NCI-H345 (cell line): ENCODE measurements at places on chromosomes 3 and 15.

DNA sequence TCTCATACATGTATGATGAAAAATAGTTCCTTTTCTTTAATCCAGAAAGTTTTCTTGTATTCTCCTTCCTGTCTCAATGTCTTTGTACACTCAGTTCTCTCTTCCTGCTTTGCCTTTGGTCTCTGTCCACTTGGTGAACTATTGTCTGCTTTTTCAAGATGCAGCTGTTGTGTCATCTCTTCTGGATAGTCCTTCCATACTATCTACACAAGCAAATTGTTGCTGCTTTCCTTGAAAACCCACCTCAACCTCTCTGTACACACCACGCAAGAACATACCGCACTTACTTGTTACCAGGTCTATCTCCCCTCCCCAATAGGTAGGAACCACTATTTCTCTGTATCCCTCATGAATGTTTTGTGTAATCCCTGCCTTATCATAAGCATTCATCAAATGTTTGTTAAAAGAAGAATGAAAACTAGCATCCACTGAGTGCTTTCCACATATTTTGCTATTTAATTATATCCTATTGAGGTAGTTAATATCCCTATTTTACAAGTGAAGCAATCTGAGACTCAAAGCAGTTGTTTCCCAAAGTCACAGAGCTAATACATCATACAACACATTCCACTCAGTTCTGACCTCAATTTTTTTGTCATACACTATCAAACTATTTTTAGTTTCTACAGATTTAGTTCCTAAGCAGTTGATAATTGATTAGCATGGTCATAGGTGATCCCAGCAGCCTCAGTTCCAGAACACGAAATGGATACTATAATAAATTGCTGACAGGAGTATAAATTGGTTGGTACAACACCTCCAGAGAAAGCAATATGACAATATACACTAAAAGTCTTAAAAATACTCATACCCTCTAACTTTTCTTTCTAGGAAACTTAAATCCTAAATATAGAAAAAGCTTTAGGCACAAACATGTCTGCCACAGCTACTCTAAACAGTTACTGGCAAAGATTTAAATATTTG is 19.6 kb downstream of the HACL1 start:
- no peak for DNase-seq

DNA sequence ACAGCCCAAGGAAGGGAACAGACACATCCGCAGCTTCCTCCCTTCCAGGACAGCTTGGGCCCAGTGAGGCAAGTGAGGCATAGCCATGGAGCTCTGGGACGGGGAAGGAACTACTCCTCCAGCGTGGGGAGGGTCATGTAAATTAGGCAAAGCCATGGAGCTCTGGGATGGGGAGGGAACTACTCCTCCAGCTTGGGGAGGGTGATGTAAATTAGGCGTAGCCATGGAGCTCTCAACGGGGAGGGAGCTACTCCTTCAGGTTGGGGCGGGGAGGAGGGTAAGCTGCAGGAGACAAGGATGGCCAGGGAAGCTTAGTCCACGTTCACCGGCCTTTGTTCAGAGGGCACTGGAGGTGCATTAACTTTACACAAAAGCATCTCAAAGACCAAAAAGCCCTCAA is 21.1 kb upstream of the BDH1 start:
- no peak for DNase-seq

- DNase-seq: no peak
These were observed 82.6 kb downstream of the ARHGAP31 start for GRCh38 chr3:119376758-119377157.

DNA sequence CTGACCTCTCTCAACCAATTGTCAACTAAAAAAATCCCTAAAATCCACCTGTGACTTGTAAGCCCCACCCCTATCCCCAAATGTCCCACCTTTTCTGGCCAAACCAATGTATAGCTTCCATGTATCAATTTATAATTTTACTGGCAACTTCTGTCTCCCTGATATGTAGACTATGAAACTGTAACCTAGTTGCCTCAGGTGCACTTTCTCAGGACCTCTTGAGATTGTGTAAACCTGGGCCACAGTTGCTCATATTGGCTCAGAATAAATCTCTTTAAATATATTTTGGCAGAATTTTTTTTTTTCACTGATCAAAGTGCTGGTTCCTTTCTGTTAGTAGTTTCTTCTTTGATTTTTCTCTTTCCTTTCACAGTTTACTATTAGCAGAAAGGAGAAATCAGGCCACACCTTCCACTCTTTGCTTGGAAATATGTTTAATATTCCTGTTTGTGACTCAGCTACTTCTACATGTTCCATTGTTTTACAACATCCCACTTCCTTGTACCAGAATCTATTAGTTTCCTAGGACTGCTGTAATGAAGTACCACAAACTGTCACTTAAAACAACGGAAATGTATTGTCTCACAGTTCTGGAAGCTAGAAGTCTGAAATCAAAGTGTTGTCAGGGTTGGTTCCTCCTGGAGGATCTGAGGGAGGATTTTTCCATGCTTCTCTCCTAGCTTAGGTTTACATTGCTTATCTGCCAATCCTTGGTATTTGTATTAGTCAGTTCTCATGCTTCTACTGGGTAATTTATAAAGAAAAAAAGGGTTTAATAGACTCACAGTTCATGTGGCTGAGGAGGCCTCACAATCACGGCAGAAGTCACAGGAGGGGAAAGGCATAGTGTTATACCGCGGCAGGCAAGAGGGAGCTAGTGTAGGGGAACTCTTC is 801.2 kb upstream of the ARPP21 start:
- no peak for DNase-seq

DNA sequence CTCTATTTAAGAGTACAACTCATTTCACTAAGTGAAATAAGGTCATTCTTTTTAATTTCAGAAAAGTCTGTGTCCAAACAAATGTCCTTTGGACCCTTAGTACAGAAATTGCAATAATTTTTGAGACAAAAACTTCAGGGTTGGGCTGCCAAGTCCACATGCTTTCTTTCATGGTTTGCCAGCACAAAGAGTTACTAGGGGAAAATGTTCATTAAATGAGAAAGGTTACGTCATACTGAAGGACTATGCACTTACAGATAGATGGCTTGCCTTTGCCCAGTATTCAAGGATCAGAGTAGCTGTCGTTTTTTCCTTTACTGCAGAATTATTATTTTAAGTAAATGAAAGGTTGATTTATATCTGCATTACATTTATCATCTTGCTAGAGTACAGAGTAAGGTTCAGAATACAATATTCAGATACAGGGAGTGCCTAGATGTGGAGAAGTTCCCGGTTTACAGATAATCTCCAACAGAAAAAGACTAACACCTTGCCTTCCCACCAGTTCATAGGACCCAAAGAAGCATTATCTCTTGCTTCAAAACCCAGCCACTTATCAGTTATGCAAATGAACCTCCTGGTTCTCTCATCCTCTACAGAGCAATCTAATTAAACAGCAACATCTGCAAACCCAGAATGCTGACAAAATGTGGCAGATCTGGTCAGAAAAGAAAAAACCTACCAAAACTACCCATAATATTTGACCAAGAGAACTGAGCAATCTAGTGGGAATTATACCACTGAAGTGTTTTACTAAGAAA is 179.3 kb downstream of the FRMD5 start:
- no peak for DNase-seq

DNA sequence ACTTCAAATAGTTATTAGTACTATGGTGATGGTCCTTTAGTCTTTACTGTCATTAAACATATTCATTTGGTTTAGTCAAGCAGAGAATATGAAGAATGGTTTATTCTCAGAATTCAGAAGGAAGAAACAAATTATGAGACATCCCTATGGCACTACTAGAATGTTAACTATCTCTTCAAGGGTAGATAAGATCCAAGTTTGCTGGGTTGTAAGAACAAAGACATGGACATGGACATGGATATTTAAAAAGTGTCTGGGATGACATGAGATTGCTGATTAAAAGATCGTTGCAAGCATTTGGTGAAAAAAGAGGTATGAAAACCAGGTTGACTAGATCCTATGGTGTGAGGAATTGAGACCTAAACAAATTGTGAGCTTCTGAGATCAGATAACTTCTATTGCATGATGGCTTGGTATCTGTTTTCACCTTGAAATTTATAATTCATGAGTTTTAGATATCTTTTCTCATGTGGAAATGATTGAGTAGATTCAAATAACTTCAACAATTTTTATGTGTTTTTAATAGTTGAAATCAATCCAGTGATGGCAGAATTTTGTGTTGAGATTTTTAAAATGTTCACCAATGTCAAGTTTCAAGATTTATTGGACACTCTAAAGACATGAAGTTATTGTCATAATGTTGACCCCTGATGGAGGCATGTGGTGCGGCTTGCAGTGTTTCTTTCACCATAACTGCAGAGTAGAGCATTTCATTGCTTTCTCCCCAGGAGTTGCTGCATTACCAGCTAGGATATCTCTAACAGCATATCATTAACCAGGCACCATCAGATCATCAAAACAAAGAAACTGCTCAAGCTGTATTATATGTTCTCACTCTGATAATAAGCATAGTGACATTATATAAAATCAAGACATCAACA is 72.6 kb downstream of the NAALADL2 start:
- no peak for DNase-seq

GRCh38 chr3:169618894-169619792 is 44.4 kb downstream of the MECOM start:
- DNase-seq: no peak

DNA sequence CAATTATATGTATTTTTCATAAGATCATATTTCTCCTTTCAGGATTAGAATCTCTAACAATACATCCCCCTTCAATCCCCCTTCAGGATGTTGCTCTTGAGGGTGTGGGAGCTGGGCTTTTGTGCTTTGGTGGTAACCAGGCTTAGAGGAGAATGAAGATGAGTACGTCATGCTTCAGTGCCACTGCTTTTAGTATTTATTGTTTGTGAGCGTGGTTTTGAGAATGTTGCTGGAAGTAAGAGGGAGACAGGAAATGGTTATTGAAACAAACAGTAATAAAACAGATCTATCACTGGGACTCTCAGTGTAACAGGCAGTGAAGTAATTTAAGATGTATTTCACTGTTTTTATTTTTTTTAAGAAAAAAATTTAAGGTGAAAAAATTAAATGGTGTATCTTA is 35.3 kb downstream of the GBE1 start:
- peak; percentile 26 for DNase-seq

DNA sequence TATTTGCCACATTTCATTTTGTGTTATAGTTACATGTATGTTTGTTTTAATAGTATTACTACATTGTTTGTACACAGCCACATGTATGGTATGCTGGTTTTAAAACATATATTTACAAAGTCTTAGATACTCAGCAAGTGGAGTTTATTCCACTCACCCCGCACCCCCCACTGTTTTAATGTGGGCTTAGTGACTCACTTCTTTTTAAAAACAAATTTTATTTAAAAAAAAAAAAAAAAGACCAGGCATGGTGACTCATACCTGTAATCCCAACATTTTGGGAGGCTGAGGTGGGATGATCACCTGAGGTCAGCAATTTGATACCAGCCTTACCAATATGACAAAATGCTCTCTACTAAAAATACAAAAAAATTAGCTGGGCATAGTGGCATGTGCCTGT is 26.9 kb upstream of the TJP1 start:
- DNase-seq: no peak

DNA sequence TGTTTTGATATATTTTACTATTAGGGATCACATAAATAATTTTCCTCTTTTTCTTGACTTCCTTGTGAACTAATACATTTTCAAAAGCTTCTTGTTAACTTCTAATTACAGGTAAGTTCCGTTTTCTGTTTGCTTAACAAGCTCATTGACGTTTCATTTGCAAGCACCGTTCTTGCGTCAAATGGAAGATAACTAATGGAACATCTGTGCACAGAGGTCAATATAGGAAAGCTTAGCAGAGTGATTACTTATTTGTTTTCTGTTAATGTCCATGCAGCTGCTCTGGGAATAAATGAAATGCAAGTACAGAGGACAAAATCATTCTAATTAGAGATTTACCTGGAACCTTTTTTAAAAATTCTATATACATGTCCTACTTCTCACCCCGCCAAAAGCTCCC is 115.5 kb upstream of the C2CD4B start:
- DNase-seq: no peak
